ENCODE measurements at places on chromosomes 5 and 9. TPM values are rescaled to one million over a fixed set of nuclear protein-coding genes. Genes with fewer than 3 reads are reported as not detected.

The SMIM33 gene
- total RNA-seq, result not detected

The CDX1 gene
- not detected for total RNA-seq

The TMEM215 gene
- total RNA-seq, result not detected

The MYMK gene
- not detected for total RNA-seq

The CARTPT gene
- total RNA-seq, result not detected

The TDRD7 gene
- total RNA-seq, result 4.9 TPM

The FGF1 gene
- 0.71 TPM for total RNA-seq

The PCA3 gene
- not detected for total RNA-seq

The ANKDD1B gene
- not detected for total RNA-seq

The NTRK2 gene
- total RNA-seq, result 0.04 TPM

The ANGPTL2 gene
- 4.4 TPM for total RNA-seq

The ZFP2 gene
- 0.24 TPM for total RNA-seq

The GRXCR2 gene
- not detected for total RNA-seq

The LRRC70 gene
- 2.0 TPM for total RNA-seq

The KCNIP1 gene
- total RNA-seq, result 3.6 TPM

The CACNA1B gene
- 0.34 TPM for total RNA-seq

The SLC26A2 gene
- total RNA-seq, result 96.6 TPM

The ZNF462 gene
- 40.5 TPM for total RNA-seq

The NMUR2 gene
- not detected for total RNA-seq

The PLAC8L1 gene
- 1.9 TPM for total RNA-seq

The SNCAIP gene
- not detected for total RNA-seq

The FAT2 gene
- not detected for total RNA-seq

The RAPGEF6 gene
- total RNA-seq, result 21.6 TPM

The GMCL2 gene
- not detected for total RNA-seq

The PRUNE2 gene
- total RNA-seq, result not detected

The ACTBL2 gene
- total RNA-seq, result not detected

The TMEM171 gene
- total RNA-seq, result 2.6 TPM

The DPM2 gene
- total RNA-seq, result 51.5 TPM

The PIGO gene
- total RNA-seq, result 32.9 TPM

The OR1J2 gene
- total RNA-seq, result not detected

The BTNL3 gene
- total RNA-seq, result not detected

The SOX30 gene
- not detected for total RNA-seq

All from A673 (cell line).